Vagina (tissue), 2 donors: ENCODE measurements at places on chromosomes 1 and 21.

- H3K27me3 ChIP-seq: no peaks in the 10 kb centered on the region
- H3K4me1 ChIP-seq: no peaks in the 10 kb centered on the region
- no peak overlapping the region for H3K27ac ChIP-seq
- no peak for DNase-seq
Observed at GRCh38 chr21:23837564-23837963, 1769.7 kb downstream of the MRPL39 start.

DNA sequence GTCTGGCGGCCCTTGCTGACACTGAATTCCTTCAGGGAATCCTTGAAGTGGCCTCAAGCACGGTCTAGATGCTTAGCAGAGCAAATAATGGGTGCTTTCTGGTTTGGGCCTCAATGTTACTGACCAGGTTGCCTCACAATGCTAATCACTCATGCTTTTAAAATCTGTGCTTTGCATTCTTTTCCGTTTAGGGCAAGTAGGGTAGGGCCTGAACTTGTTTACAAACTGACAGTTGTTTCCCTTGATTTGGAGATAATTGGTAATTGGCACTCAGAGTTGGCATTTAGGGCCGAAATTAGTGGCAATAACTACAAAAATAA, 1.4 kb downstream of the VPS13D start:
- H3K4me1 ChIP-seq: peaks cover 34% of the 10 kb centered on the region
- H3K27me3 ChIP-seq: no peaks in the 10 kb centered on the region
- no peaks in the 10 kb centered on the region for H3K36me3 ChIP-seq
- peak overlapping the region; percentile 86 for H3K27ac ChIP-seq
- peak overlapping the region; percentile 95 for H3K4me3 ChIP-seq

GRCh38 chr1:21955058-21955457, 17.9 kb upstream of the HSPG2 start:
- peaks cover 35% of the 10 kb centered on the region for H3K4me1 ChIP-seq
- H3K27ac ChIP-seq: peak overlapping the region; percentile 66
- no peak overlapping the region for H3K4me3 ChIP-seq
- peak; percentile 88 for DNase-seq
- no peaks in the 10 kb centered on the region for H3K27me3 ChIP-seq

- no peaks in the 10 kb centered on the region for H3K27me3 ChIP-seq
- H3K36me3 ChIP-seq: no peaks in the 10 kb centered on the region
- H3K27ac ChIP-seq: no peak overlapping the region
Observed at GRCh38 chr1:162446946-162447345, 35.0 kb upstream of the SH2D1B start.

GRCh38 chr1:31736675-31737074, 27.5 kb downstream of the ADGRB2 start:
- H3K4me3 ChIP-seq: no peak overlapping the region
- no peak overlapping the region for H3K27ac ChIP-seq
- no peak for DNase-seq
- H3K27me3 ChIP-seq: no peaks in the 10 kb centered on the region
- H3K4me1 ChIP-seq: peaks cover 6% of the 10 kb centered on the region

- no peak overlapping the region for H3K27ac ChIP-seq
- DNase-seq: no peak
- no peaks in the 10 kb centered on the region for H3K36me3 ChIP-seq
- peaks cover 16% of the 10 kb centered on the region for H3K4me1 ChIP-seq
- H3K4me3 ChIP-seq: no peak overlapping the region
- no peaks in the 10 kb centered on the region for H3K27me3 ChIP-seq
Observed at GRCh38 chr1:61442544-61442943, 282.4 kb downstream of the TM2D1 start.

DNA sequence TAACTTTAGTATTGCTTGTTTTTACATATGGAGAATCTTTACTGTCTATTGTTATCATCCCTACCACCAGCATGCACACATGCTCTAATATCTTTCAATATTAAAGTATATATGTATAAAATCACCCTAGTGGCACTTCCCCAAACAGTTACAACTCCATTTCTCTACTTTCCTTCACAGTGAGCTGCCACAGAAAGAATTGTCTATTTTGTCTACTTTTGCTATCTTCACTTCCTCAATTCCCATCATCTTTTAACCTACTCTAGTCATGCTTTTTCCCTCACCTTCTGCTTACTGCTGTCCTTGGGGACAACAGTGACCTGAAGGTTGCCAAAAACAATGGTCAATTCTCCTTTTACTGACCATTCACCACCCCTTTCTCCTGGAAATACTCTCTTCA, 59.2 kb downstream of the VCAM1 start:
- no peaks in the 10 kb centered on the region for H3K4me1 ChIP-seq
- no peaks in the 10 kb centered on the region for H3K27me3 ChIP-seq
- no peaks in the 10 kb centered on the region for H3K36me3 ChIP-seq
- no peak overlapping the region for H3K4me3 ChIP-seq
- no peak overlapping the region for H3K27ac ChIP-seq
- DNase-seq: no peak

DNA sequence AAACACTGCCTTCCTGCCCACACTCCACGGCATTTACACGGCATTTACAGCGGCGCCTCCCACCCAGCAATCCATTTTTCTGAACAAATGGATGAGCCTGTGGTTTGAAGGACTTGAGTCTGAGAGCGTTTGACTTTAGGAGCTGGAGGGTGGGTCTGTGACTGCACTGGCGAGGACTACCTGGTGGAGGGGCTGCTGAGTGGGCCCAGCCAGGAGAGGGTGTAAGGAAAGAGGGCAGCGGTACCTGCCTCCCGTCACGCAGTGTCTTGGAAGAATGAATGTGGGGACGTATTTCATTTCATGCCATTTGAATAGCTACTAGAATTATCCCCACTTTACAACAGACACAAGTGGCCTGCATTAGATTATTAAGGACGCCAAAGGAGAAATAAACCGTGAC, 62.9 kb downstream of the B3GALT5 start:
- no peaks in the 10 kb centered on the region for H3K36me3 ChIP-seq
- H3K27ac ChIP-seq: no peak overlapping the region
- peaks cover 9% of the 10 kb centered on the region for H3K4me1 ChIP-seq
- H3K4me3 ChIP-seq: no peak overlapping the region
- DNase-seq: no peak

- no peak for DNase-seq
- H3K4me1 ChIP-seq: no peaks in the 10 kb centered on the region
- H3K27me3 ChIP-seq: no peaks in the 10 kb centered on the region
Observed at GRCh38 chr21:35682904-35683549, 377.3 kb downstream of the SETD4 start.

DNA sequence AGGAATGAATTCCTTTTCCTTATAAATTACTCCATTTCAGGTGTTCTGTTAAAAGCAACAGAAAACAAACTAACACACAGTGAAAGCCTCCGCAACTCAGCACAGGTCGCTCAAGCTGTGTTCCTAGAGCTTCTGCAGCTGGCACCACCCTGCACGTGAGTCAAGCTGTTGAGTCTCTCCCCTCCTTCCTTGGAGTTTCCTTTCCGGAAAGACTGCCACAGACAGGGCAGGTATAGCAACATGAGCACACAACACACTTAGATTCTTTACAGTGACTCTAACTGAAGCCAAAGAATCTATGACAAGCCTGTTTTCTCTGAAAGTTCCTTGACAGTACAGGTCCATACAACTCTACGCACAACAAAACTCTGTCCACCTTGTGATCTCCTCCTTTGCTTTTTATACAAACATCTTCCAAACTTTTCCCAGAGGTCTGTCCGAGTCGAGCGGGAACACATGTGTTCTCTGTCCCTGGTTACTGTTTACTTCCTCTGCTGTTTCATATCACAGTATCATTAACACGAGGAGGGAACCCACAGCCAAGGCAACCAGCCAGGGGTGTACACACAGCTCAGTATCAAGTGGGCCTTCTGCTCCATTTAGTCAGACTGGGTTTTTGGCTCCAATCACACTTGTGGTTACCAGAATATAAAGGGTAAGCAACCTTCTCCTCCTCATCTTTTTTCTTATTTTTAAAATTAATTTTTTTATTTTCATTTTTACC, 38.7 kb upstream of the DESI2 start:
- no peaks in the 10 kb centered on the region for H3K4me1 ChIP-seq
- DNase-seq: no peak
- no peaks in the 10 kb centered on the region for H3K27me3 ChIP-seq
- H3K27ac ChIP-seq: no peak overlapping the region

- DNase-seq: no peak
- H3K27me3 ChIP-seq: no peaks in the 10 kb centered on the region
- no peak overlapping the region for H3K4me3 ChIP-seq
- H3K4me1 ChIP-seq: peaks cover 10% of the 10 kb centered on the region
Observed at GRCh38 chr1:21069549-21069948, 107.1 kb downstream of the EIF4G3 start.

DNA sequence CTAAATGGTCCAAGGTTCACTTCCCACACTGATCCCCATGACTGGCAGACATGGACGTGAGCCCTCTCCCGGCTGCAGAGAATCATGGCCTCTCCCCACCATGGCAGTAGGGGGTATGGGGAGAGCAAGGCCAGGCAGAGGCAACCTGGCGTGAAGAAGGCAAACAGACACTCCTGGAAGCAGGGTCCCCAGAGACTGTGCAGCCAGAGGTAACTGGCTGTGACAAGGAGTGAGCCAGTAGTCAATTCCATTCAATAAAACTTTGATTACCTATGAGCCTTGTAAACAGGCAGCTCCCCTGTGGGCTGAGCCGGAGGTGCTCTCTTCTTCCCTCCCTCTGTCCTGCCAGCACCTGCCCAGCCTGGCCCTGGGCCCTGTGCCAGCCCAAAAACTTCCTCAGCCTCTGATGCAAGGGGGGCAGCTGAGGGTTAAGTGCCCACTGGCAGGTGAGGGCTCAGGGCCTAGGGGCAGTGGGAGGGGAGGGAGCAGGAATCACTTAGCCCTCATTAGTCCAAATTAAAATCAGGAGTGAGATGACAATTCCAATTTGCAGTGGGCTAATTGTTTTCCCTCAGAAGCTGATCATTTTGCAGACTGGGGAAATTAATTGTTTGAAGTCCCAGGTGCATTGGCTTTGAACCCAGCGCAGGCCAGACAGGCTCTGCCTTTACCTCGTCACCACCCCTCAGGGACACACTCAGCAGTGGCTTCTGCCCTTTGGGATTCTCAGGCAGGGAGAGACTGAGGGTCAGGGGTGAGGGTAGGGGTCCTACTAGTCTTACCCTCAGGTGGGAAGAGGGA, 35.6 kb downstream of the LRRN2 start:
- no peaks in the 10 kb centered on the region for H3K36me3 ChIP-seq
- no peak overlapping the region for H3K27ac ChIP-seq
- H3K27me3 ChIP-seq: no peaks in the 10 kb centered on the region
- H3K4me3 ChIP-seq: no peak overlapping the region
- DNase-seq: no peak

DNA sequence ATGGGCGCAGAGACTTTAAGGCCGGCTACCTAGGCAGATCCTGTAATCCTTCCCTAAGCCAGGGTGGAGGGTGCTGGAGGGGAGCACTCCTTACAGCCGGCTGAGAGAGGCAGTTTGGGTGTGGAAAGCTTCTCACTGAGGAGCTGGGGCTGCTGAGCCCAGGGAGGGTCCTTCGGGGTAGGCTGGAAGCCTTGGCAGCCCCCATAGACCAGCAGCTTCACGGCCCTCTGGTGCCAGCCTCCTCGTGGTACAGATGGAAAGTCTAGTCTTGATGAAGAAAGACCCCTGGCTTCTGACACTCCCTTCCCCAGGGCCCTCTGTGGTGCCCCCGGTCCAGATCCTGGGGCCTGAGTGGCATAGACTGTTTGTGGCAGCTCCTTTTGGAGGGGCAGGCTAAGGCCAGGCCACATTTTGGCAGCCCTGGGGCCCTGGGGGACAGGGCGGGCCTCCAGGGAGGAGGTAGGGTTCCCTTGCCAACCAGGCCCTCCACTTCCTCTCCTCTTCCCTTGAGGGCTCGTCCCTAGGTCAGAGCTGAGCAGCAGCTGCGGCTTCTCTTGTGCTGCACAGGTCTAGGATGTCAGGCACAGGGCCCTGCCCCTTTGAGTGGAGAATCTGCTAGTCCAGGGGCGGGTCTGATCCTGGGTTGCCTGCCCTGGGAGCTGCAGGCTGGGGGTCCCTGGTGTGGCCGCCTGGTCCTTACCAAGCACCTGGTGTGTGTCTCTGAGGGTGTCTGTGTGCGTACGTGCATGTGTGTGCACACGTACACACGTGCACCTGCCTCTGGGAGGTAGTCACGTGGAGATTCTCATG, 4.8 kb downstream of the AMPD2 start:
- H3K4me1 ChIP-seq: peaks cover 55% of the 10 kb centered on the region
- H3K27ac ChIP-seq: peak overlapping the region; percentile 91
- H3K27me3 ChIP-seq: no peaks in the 10 kb centered on the region

- H3K27ac ChIP-seq: no peak overlapping the region
- no peak overlapping the region for H3K4me3 ChIP-seq
Observed at GRCh38 chr1:228032041-228032440, 25.2 kb downstream of the WNT3A start.

DNA sequence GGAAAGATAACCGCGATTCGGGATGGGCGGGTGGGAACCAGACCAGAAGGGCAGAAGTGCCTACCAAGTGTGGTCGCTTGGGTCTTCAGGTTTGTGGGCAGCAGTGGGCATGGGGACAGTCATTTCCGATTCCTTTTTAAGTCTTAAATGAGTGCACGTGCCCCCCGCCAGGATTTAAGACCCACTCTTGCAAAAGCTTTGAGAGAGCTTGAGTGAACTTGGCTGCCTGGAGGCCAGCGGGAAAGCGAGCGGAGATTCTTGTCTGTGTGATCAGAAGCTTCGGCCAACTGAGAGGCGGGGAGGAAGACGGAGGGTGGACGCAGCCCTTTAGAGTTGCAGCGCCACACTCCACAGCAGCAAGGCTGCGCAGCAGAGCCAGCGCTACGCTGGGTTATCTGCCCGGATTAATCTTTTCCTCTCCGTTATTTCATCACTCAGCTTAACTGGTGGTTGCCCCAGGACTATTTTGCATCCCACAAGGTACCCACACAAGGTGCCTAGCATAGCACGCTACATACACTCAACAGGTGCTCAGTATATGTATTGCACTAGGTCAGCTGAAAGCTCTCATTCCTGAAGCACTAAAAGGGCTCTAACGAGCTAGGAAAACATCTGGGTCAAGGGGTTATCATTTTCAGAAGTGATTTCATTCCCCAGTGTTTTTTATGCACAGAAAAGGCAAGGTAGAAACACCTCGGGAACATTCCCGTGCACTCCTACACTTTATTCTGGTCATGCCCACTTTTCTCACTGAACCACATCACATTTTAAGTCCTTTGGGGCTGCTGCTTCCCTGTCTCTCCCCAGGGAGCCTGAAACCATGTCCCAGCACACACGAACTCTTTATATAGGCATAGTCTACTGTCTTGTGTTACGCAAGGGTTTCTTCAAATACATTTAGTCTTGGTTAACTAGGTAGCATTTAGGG, 1.5 kb upstream of the BATF3 start:
- H3K4me3 ChIP-seq: peak overlapping the region; percentile 69
- peak overlapping the region; percentile 81 for H3K27ac ChIP-seq
- peaks cover 21% of the 10 kb centered on the region for H3K4me1 ChIP-seq
- no peaks in the 10 kb centered on the region for H3K27me3 ChIP-seq
- no peak for DNase-seq

- H3K36me3 ChIP-seq: no peaks in the 10 kb centered on the region
- H3K27me3 ChIP-seq: no peaks in the 10 kb centered on the region
- H3K4me1 ChIP-seq: no peaks in the 10 kb centered on the region
- H3K27ac ChIP-seq: peak overlapping the region; percentile 53
- no peak overlapping the region for H3K4me3 ChIP-seq
- DNase-seq: peak; percentile 91
Observed at GRCh38 chr1:153359241-153359640, 1.6 kb downstream of the S100A9 start.

GRCh38 chr1:203278082-203278884, 27.0 kb upstream of the BTG2 start:
- peak overlapping the region; percentile 93 for H3K27ac ChIP-seq
- no peaks in the 10 kb centered on the region for H3K27me3 ChIP-seq
- H3K4me1 ChIP-seq: peaks cover 74% of the 10 kb centered on the region
- H3K36me3 ChIP-seq: no peaks in the 10 kb centered on the region
- H3K4me3 ChIP-seq: peak overlapping the region; percentile 32
- DNase-seq: peak; percentile 98
